AG09319 (cell line): ENCODE measurements at places on chromosomes 12 and 14.

- DNase-seq = no peak
These were observed 37.3 kb upstream of the TBPL2 start for GRCh38 chr14:55477680-55478079.

- DNase-seq = no peak
These were observed 16.2 kb downstream of the IRF2BPL start for GRCh38 chr14:77012193-77012765.

- no peak for DNase-seq
These were observed 62.8 kb downstream of the EXOC5 start for GRCh38 chr14:57205938-57206337.

- DNase-seq = no peak
These were observed 30.0 kb upstream of the OR4E1 start for GRCh38 chr14:21703357-21704326.

- no peak for DNase-seq
These were observed 163.6 kb downstream of the BRMS1L start for GRCh38 chr14:35989736-35990135.

DNA sequence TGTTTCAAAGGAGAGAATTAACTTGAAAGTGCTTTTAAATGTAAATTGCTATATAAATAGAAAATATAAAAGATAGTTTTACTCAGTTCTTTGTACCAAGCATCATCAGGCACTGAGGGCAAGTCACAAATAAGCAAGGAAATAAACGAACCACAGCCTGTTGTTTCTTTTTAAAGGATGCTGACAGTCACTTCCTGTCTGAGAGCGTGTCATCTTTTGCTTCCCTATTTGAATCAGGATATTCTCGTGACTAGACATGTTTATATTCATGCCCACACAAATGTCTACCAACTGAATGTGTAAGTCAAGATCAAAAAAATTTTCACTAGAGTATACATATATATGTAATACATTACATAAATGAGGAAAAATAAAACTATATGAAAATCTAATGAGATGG is 31.4 kb upstream of the SLC2A13 start:
- no peak for DNase-seq

GRCh38 chr14:56760164-56760914 is 49.9 kb downstream of the OTX2 start:
- no peak for DNase-seq

GRCh38 chr14:61455351-61455750 is 134.0 kb downstream of the PRKCH start:
- no peak for DNase-seq

- DNase-seq = no peak
These were observed 39.6 kb upstream of the PIK3C2G start for GRCh38 chr12:18221726-18222125.

GRCh38 chr14:85313560-85314207 is 216.3 kb upstream of the FLRT2 start:
- DNase-seq = peak; percentile 47

GRCh38 chr12:77122661-77123060 is 57.3 kb upstream of the E2F7 start:
- no peak for DNase-seq

DNA sequence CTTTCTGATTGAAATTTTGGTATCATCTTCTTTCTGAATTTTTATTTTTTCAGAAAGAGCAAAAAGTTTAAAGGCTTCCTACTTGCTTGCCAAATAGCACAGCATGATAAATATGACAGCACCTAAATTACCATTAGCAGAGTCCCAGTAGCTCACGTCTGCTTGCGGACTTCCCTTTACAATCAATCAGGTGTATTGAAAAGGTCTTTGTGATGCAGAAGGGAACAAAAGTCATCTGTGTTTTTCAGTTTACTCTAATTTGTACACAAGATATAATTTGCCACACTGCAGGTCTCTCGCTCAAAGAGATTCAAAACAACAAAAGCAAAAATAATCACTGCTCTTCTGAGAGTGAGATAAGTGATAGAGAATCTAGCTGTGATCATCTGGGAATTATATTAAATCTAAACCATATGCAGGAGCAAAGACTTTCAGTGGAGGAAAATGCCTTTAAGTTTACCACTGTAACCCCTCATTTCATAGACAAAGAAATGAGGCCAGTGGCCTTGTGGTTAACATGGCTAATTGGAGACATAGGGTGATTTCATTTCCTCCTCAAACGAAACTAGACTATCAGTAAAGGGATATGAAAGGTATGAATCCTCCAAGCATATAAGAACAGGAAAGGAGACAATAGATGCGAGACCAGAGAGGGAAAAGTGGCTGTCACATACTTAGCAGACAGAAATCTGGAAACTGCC is 240.8 kb upstream of the TMPO start:
- DNase-seq = no peak
